EH (cell line): ENCODE measurements at places on chromosomes 12 and 14.
A peak's percentile ranks its signal among the peaks of the same experiment; 100 is the strongest.

- DNase-seq: peak; percentile 55
Measured at GRCh38 chr12:47770086-47770726, 2.8 kb upstream of the SLC48A1 start.

DNA sequence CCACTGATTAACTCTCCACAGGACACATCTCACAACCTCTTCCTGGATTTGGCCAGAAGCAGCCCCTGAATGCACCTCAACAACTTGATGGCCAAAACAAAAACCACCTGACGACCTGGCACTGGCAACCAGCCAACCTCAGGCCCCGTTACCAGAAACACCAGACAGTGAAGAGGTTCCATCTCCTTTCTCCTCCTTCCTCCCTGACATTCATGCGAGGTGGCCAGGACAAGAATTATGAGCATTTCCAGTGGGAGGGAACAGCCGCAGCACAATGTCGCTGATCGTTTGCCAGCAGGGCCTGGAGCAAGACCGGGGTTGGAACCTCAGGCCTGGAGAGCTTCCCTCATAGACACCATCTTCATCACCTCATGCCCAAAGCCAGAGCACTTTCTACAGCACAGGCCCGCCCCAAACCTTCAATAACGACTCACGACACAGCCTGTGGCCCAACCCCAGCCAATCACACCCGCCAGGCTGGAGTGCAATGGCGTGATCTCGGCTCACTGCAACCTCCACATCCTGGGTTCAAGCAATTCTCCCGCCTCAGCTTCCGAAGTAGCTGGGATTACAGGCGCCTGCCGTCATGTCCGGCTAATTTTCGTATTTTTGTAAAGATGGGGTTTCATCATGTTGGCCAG lies 48.7 kb downstream of the CCDC88C start:
- DNase-seq: no peak

DNA sequence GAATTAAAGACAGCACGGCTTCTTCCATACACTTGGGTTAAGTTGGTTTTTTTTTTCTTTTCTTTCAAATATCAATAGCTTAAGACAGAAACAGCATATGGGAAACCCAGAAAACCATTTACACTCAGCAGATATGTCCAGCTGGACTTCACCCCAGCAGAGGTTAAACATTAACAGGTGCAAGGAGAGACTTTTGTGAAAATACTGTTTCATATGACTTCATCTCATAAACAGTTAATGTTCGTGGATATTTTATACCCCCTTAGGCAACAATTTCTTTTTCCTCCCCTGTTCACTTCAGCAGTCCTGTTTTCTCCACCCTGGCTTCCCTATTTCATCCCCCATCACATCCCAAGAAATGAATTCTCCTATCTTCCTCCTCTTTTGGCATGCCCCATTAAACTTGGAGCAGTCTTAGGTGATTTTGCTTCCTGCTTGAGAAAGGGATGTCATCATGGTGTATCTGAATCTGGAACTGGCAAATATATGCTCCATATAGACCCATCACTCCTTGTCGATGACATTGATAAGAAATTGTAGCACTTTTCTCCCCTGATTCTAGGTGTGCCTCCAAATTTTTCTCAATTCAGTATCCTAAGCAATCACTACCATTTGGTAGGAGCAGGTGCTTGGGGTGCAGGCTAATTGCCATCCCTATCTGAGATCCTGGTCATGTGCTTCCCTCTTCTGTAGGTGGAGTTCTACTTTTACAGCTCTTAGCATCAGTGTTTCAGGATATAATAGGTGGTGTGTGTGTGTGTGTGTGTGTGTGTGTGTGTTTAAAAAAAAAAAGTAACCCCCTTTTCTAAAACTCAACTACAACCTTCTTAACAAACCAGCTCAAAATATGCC lies 67.9 kb downstream of the BMP4 start:
- DNase-seq: no peak

- no peak for DNase-seq
Measured at GRCh38 chr12:95607642-95608041, 56.4 kb upstream of the USP44 start.

DNA sequence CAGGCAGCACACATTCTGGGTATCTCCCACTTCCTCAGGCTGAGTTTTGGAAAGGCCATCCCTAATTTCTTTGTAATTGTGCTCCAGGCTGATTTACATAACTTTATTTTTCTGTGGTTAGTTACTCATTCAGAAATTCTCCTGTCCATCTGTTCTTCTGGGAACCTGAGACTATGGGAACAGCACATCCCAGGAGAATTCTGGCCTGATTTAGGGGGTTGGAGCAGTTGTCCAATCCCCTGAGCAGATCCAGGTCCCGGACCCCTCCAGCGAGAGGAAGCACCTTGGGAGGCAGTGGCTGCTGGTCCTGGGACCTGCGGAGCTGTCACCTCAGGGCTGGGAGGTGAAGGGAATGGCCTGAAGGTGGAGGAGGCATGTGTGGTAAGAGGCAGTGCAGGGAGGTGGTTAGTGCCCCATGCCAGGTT lies 40.4 kb downstream of the TSPAN9 start:
- DNase-seq: peak; percentile 95

- peak; percentile 95 for DNase-seq
Measured at GRCh38 chr12:124786061-124786964, 77.4 kb downstream of the SCARB1 start.

GRCh38 chr14:104827177-104828055 lies 26.5 kb downstream of the ZBTB42 start:
- DNase-seq: peak; percentile 38

- DNase-seq: no peak
Measured at GRCh38 chr12:113880988-113881962, 84.8 kb downstream of the RBM19 start.

DNA sequence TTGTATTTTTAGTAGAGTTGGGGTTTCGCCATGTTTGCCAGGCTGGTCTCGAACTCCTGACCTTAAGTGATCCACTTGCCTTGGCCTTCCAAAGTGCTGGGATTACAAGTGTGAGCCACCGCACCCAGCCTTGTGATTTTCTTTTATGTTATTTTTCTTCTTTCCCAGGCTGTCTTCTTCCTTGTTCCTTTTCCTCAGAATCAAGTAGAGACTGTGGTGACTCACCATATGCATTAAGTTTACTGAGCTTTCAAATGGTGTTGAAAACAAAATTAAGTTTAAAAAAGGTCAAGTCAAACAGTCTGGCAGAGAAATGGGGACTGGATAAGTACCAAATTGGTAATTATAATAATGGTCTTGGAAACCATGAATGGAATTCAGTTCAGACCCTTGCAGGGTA lies 5.7 kb downstream of the ARPC3 start:
- no peak for DNase-seq

GRCh38 chr12:34348836-34349672 lies 326.8 kb downstream of the ALG10 start:
- DNase-seq: no peak

GRCh38 chr12:101959607-101960006 lies 82.2 kb downstream of the DRAM1 start:
- no peak for DNase-seq

DNA sequence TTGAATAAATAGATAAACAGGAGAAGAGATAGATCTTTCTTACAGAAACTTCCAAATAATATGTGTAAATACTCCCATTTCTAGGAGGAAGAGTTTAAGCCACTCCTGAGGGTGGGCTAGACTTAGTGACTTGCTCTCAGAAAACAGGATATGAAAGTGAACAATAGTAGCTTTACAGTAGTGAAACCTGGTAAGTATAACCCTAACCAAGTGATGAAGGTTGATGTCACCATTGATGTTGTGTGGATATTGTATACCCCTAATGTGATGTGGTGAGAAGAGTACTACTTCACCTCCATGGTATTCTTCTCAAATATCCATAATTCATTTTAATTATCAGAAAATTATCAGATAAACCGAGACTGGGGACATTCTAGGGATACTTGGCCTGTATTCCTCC lies 20.9 kb downstream of the AKAP6 start:
- no peak for DNase-seq

GRCh38 chr14:38931969-38932652 lies 170.9 kb downstream of the SEC23A start:
- DNase-seq: no peak

DNA sequence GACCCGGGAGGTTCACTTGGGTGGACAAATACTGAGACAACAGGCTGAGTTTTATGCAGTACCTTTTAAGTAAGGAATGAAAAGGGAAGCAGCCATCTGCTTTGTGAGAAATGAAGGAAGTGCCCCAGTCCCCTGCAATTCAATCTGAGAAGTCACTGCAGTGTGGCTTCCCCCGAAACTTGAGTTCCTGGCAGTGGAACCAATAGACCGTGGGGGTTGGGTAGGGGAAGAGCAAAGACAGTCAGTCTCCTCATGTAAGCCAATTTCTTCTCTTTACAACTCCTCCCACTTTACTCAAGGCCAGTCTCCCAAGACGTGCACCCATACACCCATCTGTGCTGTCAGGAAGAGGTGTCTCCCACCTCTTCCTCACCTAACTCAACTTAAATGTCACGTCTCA lies 206.5 kb downstream of the BCAT1 start:
- DNase-seq: no peak

GRCh38 chr12:51449580-51450246 lies 25.1 kb downstream of the SLC4A8 start:
- peak; percentile 47 for DNase-seq

- peak; percentile 48 for DNase-seq
Measured at GRCh38 chr14:99936056-99936455, 129.2 kb upstream of the EVL start.

DNA sequence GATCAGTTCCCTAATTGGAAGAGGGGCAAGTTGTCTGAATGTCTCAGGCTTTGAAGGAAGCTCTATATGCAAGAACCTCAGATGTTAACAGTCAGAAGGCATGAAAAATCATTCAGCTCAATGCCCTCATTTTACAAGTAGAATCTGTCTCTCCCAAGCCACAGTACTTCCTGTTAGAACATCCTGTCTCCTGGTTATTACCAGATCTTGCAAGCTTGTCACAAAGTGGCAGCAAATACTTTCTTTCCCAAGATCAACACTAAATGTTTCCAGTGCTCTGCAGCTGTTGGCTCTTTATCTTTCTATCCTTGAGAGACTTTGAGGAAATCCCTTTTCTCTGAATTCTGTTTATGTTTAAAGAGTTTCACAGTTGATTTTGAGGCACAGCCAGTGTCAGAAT lies 235.5 kb downstream of the AKAP6 start:
- DNase-seq: peak; percentile 76

- DNase-seq: no peak
Measured at GRCh38 chr12:81141217-81141616, 63.3 kb downstream of the ACSS3 start.

DNA sequence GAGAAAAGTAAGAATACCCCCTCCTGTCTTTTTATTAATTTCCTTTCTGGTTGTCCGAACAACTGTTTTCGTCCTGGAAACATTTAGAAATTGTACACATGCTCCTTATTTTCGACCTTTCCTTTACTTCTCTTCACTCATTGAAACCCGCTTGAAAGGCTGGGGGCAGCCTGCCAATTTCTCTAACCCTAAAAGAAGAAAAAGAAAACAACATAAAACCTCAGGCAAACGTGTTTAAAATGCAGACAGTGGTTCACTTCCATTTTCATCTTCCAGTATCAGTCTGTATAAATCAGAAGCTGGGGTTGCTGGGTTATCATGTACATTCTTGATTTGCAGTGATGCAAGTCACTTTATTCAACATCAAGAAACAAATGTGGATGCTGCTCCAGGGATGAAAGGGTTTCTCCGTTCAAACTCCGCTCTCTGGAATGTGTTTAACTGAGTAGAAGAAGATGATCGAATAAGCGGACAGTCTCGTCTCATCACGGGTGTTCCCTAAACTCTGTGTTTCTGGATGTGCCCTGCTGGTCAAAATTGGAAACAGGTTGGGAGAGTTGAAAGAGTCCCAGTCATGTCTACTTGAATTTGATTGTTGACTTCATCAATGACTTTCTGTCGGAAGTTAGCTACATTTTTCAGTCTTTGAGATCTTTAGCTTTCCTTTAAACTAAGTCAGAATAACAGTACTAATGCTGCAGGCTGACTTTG lies 1042.2 kb downstream of the BCL11B start:
- DNase-seq: no peak

- no peak for DNase-seq
Measured at GRCh38 chr12:53502983-53503728, 2.1 kb downstream of the TARBP2 start.

- DNase-seq: no peak
Measured at GRCh38 chr14:100345711-100346110, 22.6 kb downstream of the SLC25A47 start.

DNA sequence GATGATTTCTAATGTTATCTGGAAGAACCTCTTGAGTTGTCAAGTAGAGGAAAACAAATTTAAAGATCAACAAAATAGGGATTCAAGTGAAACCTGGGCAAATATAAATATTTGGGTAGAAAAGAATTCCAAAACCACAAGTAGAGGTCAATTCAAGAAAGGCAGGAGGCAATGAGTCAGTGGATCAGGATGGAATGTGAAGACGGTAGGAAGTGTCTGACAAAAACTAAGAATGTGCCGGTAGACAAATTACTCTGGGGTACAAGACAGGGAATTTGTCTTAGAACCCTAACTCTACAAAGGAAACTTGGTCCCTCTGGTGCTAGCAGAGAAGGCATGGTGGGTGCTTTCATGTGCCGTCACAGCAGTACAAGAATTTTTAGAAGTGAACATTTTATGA lies 13.6 kb downstream of the ABCD2 start:
- DNase-seq: peak; percentile 2

- DNase-seq: no peak
Measured at GRCh38 chr12:6742834-6743233, 10.1 kb downstream of the MLF2 start.

DNA sequence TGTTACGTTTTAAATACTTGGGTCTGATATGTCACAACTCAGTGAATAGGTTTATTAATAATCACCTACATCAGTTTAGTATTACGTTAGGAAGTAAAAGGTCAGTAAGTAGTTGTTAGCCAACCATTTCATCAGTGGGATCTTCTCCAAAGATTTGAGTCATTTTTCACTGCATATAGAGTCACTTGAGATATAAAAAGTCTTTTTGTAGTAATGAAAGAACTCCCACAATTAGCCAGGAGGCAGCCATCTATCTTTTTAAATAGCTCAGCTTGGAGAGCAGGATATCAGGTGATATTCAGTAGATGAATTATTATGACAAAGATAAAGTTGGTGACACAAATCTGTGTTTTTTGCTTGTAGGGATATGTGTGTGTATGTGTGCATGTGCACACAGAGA lies 309.3 kb downstream of the PDZRN4 start:
- no peak for DNase-seq

GRCh38 chr12:4825011-4825858 lies 84.5 kb upstream of the KCNA1 start:
- no peak for DNase-seq

- DNase-seq: no peak
Measured at GRCh38 chr14:40296821-40297220, 864.6 kb upstream of the FBXO33 start.

GRCh38 chr12:110782094-110782493 lies 39.4 kb upstream of the PPP1CC start:
- DNase-seq: no peak

DNA sequence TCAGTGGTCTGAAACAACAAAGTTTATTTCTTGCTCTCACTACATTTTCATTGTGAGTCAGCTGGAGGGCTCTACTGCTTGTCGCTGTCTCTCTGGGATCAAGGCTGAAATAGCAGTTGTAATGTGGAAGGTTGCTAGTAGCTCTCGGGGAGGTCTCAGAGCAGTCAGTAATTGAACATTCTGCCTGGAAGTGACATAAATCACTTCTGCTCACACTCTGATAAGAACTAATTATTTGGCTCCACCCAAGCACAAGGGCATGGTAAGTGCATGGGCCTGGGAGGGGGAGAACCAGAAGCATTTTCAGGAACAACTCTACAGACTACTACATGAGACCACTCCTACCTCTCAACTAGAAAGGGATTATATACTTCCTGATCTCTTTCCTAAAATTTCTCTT lies 128.2 kb downstream of the TMEM117 start:
- no peak for DNase-seq

- DNase-seq: no peak
Measured at GRCh38 chr12:24814379-24815113, 134.4 kb downstream of the BCAT1 start.

GRCh38 chr12:58051378-58051777 lies 110.0 kb downstream of the ATP23 start:
- DNase-seq: no peak
